ENCODE measurements at places on chromosomes 3 and 15.

DNA sequence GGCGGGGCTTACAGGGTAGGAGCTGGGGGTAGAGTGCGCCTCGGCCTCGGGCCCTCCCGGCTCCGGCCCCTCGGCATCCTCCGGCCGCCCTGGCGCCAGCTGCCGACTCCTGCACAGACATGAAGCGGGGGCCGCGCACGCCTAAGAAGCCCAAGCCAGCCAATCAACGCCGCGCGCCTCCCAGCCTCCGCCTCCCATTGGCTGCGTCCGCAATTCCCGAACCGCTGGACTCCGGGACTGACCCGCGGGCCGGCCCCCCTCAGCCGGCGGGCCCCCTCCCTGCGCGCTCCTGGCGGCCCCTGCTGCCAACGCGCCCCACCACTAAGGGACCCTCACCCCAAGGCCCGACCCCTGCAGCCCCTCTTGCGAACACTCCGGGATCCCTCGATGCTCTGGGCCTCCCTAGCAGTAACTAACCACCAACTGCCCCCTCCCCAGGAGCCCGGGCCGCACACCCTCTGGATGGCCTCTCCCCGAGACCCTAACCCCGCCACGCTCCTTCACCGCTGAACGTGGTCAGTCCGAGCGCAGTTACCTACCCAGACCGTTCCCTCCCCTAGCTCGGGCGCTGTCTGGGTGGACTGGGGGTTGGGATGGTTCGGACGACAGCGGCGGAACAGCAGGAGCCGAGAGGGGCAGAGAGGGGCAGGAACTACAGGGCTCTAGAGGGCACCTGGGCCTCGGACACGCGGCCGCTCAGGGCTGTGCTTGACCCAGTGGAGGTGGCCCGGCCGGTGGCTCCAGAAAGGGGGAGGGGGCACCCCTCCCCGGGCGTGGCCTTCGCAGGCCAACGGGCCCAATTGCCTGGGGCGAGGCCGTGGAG, 5.0 kb downstream of the GATA2 start:
- DNase-seq: no peak

DNA sequence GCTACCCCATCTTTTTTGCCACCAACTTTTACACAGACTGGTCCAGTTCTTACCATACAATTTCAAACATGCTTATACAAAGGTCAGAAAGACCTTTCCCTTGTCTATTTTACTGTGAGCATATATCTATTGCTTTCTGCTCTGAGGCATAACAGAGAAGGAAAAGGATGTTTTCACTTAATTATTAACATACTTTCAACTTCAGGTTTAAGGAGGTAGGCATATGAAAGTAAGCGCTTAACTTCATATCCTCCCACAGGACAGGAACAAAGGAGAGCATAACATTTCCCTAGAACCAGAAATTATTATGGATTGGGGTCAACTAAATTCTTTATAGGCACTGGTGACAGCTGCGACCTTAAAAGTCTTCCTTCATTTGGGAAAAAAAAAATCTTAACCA, 1.1 kb downstream of the MYEF2 start:
- no peak for DNase-seq

GRCh38 chr3:13666781-13667709, 118.1 kb downstream of the FBLN2 start:
- DNase-seq: no peak

- DNase-seq: no peak
Observed at GRCh38 chr15:37882640-37883039, 51.8 kb upstream of the TMCO5A start.

GRCh38 chr3:139173372-139174108, 128.8 kb upstream of the PRR23C start:
- no peak for DNase-seq

DNA sequence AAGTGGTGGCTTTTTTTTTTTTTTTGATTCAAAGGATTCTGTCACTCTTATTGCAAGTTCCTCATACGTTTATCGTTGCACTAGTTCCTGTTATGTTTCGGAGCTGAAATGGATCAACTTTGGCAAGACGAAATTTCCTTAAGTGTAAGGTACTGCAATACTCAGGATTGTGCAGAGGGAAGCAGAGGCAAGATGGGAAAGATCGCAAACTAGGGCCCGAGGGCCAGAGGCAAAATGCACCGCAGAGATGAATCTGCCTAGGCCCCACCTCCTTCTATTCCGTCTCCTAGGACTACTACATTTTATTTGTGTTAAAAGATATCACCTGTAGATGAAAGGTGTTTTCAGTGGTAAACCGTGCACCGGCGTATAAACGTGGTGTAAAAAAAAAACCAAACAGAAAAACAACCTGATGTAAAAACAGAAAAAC, 331 bp downstream of the RNU6-1 start:
- no peak for DNase-seq

DNA sequence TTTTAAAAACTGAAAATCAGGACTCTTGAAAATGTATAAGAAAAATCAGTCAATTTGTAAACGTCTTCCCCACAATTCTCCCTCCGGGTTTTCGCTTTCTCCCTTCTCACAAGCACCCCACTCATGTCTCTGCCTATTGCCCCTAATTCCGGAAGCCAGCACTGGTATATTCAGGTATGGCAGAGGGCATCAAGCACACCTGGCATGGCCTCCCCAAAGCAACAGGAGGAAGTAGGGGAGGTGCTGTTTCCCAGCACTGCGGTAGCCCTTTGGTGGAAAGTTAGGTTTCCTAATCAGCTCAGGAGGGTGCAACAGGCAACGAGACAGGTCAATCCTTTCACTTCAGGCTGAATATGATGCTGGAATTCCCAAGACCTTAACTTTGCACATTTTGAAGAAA, 30.1 kb downstream of the LAMP3 start:
- no peak for DNase-seq

- no peak for DNase-seq
Observed at GRCh38 chr3:86708893-86709292, 282.1 kb downstream of the VGLL3 start.

DNA sequence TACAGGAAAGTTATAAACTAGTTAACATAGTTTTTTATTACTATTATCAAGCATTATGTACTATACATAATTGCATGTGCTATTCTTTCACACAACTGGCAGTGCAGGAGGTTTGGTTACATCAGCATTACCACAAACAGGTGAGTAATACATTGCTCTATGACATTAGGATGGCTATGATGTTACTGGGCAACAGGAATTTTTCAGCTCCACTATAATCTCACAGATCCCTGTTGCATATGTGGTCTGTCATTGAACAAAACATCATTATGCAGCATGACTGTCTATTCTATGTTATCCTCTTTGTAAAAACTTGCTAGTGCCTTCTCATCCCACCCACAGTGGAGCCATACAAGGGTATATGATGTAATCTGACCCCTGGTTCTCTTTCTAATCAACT, 36.5 kb upstream of the PDZRN3 start:
- no peak for DNase-seq

DNA sequence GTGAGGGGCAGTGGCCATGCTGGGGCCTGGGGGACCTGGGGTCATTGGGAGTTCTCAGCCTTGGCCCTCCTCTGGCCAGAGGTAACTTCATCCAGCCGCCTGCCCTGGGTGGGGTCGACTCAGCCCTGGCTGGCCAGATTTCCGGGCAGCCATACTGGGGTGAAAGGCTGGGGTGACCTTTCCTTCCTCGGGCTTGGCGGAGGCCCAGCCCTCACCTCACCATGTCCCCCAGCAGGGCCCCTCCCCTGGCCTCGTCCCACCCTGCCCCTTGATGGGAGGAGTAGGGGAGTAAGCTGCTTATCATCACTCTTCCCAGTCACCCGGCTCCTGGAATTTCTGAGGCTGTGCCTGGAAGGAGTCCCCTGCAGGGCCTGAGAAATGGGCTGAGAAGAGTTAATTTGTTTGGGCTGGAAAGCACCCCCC, 5.4 kb downstream of the SEMA3F start:
- no peak for DNase-seq

DNA sequence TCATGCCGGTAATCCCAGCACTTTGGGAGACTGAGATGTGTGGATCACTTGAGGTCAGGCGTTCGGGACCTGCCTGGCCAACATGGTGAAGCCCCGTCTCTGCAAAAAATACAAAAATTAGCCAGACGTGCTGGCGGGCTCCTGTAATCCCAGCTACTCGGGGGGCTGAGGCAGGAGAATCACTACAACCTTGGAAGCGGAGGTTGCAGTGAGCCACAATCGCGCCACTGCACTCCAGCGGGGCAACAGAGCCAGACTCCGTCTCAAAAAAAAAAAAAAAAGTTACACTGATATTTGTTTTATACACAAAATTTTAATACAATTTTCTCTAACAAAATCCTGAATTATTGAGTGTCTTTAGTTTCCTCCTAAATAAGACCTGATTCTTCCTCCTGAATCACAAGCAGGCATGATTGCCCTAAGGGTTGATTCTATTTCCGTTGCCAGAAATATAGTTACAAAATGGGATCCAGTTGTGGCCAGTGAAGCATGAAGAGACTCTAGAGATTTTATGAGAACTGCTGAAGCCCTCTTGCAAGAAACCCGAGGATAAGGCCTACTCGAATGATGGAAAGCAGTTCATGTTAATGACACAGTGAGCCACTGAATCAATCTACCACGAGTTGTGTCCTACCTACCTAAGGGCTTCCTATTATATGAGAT, 9.6 kb upstream of the SMARCC1 start:
- no peak for DNase-seq

GRCh38 chr3:16897254-16897926, 12.6 kb downstream of the PLCL2 start:
- no peak for DNase-seq

DNA sequence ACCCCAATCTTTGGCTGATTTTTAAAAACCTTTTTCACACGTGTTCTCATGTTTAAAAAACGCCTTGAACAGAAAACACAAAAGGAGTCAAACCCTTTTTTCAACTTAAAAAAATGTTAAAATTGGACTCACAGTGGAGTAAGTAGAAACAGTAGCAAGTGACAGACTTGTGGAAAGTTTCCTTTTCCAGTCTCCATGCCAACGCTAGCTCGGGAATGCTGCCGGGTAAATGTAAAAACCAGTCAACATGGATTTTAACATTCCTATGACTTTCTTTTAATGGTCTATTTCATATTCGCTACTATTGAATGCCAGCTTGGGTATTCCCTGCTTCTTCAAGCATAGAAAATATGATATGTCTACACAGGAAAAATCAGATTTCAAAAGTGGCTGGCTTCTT, 1.6 kb upstream of the PROK2 start:
- DNase-seq: no peak

GRCh38 chr3:14869917-14870782, 51.4 kb downstream of the FGD5 start:
- no peak for DNase-seq

- DNase-seq: no peak
Observed at GRCh38 chr15:81473177-81473576, 99.2 kb upstream of the TMC3 start.

DNA sequence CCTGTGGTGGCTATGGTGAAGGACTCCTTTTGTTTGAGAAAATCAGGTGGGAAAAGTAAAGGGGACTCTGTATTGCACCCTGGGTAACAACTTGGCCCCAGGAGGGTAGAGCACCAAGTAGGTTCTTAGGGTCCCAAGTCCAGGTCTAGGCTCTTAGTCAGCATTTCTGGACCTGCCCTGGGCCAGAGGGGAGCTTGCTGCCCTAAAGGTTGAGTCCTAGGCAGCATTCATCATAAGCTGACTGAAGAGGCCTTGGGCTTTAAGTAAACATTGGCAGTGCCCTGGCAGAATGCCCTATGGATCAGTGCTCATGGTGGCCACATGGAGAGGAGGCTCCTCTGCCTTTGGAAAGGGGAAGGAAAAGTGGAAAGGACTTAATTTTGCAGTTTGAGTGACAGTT, 268.5 kb upstream of the CTNNB1 start:
- no peak for DNase-seq

DNA sequence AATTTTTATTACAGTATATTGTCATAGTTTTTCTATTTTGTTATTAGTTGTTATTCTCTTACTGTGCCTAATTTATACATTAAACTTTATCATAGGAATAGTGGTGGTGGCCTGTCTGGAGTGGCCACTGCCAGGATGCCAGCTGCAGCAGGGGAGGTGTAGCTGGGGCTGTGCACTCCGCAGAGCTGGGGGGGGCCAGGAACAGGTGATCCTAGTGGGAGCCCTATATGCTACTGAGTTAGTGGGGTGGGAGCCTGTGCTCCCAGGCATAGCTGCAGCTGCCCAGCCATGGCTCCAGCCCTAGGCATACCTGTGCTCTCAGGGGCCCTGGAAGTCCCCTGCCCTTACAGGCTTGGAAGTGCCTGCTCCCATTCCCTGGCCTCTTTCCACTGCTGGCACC, 638.1 kb upstream of the KCNMB2 start:
- no peak for DNase-seq

GRCh38 chr3:190345027-190345821, 23.0 kb upstream of the CLDN1 start:
- no peak for DNase-seq

- no peak for DNase-seq
Observed at GRCh38 chr3:138114431-138114918, 933 bp downstream of the DZIP1L start.

- no peak for DNase-seq
Observed at GRCh38 chr3:180184816-180185215, 148.1 kb upstream of the PEX5L start.

GRCh38 chr3:11346416-11346815, 74.2 kb downstream of the ATG7 start:
- DNase-seq: no peak

DNA sequence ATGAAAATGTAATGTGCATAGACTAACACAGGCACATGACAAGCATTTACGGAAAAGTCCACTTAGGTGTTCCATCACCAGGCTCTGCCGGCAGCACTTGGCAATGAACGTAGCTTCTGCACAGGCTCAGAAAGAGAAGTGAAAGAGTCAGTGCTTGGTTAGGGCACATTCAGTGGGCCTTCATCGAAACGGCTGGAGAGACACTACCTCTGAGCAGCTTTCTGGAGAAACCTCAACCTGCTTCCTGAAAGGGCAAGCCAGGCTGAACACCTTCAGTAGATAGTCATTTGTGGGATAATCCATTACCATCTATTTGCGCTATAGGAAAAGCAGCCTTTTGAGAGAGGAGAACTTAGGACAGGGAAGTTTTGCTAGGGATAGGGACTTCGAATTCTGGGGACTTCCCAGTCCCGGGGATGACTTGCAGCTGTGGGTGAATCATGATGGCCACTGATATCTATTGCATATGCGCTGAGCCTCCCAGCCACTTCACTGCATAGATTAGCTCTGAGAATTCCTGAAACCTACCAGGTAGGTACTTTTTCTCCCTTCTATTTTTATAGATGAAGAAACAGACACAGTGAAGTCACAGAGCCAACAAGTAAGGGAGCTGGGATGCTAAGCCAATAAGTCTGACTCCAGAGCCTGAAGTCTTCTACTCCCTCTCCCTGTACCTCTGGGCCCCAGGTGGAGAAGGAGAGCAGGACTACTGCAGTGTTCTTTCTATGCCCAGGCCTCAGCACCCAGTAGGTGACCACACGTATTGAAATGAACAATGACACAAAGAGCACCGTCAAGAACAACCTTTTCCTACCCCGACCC, 4.2 kb upstream of the SH2D7 start:
- DNase-seq: no peak

GRCh38 chr3:43874731-43875130, 184.0 kb downstream of the ABHD5 start:
- no peak for DNase-seq

GRCh38 chr15:68447976-68448755, 16.2 kb upstream of the ITGA11 start:
- no peak for DNase-seq

- no peak for DNase-seq
Observed at GRCh38 chr15:100716456-100717085, 114.2 kb downstream of the ASB7 start.

GRCh38 chr15:35481992-35482391, 64.0 kb downstream of the DPH6 start:
- no peak for DNase-seq
